MV-4-11 (cell line): ENCODE measurements at places on chromosomes 7 and 10.

- peak; percentile 71 for DNase-seq
Observed at GRCh38 chr7:142152076-142152475, 40.6 kb downstream of the MGAM2 start.

GRCh38 chr10:46096909-46097575 is 51.0 kb upstream of the MSMB start:
- DNase-seq, result no peak

DNA sequence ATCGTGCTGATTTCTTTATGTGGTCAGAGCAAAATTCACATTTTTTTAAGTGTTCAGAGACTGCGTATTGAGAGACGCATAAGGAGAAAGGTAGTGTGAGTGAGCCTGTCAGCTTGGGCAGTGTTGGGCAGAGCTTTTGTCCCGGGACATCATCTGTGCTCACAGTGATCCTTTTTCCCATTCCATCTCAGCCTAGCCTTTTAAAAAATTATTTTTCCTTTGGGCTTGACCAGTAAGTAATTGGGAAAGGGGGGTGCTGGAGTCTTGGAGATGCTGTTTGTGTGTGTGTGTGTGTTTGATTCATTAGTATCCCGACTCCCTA is 1.5 kb downstream of the NRF1 start:
- DNase-seq, result no peak

DNA sequence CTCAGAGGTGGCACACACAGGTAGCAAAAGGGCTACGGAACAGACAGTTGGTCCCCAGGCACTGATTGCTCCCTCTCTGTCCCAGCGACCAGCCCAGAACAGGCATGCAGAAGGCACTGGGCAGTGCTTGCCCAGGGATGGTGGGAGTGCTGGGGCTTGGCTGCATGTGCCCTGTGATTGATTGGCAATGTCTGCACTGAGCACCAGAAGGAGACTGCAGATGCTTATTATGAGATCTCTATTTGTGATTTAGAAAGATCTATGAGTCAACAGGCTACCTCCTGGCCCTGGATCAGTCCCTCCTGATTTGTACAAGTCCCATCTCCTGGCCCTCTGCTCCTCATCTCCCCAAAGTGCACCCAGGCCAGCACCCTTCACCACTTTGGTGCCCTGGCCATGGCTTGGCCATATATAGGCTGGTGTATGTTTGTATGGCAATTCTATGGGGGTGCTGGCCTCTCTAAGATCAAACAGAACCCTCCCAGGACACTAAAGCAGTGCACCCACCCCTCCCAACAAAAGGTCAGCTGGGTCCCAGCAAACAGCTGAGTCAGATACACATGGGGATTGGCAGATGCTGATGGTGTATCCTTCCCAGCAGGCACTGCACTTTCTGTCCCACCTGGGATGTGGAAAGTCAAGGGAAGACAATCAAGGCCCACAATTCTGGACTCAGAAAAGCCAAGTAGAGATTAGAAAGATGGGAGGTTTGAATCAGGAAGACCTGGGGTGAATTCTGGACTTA is 30.9 kb downstream of the CAMK2B start:
- DNase-seq, result no peak

- no peak for DNase-seq
Observed at GRCh38 chr10:1102416-1102815, 46.2 kb downstream of the WDR37 start.
